ENCODE measurements at places on chromosomes 3 and 15.

GRCh38 chr3:23829242-23829934 lies 23.6 kb downstream of the UBE2E1 start:
- DNase-seq, result no peak

- no peak for DNase-seq
Measured at GRCh38 chr3:65500398-65501306, 538.1 kb downstream of the MAGI1 start.

GRCh38 chr3:12829886-12830784 lies 11.2 kb downstream of the RPL32 start:
- no peak for DNase-seq

GRCh38 chr3:108757404-108757982 lies at the start of gene RETNLB:
RETNLB (minus strand) TSS chr3:108757410; CDS start chr3:108757185, 225 bp downstream.
- DNase-seq, result no peak

DNA sequence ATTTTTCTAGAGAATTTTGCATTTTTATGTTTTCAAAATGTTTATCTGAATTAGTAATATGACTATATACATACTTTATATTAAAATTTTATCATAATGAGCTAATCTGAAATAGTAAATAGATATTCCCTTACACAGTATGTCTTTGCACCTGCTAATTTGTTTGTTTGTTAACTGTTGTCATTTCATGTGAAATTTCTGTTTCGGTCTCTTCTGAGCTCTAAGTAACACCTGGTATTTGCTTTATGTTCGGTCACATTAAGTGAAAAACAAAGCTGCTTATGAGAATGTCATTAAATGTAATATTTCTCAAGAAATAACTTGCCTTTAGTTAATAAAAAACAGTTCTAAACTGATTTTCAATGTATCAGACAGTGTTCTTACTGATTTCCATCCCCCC lies 61.1 kb downstream of the FNDC3B start:
- DNase-seq, result no peak

DNA sequence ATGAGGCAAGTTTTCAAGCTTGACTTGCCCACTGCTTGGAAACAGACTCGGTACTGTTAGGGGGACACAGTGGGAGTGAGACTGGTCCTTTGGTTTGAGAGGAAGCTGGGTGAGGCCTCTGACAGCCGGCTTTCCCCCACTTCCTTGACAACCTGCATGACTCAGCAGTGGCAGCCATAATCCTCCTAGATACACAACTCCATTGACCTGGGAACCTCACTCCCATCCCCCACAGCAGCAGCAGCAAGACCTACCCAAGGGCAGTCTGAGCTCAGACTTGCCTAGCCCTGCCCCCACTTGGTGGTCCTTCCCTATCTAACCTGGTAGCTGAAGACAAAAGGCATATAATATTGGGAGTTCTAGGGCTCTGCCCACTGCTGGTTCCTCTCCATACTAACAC lies 1043.5 kb upstream of the ALCAM start:
- DNase-seq, result no peak

GRCh38 chr3:194271460-194272035 lies 79.6 kb downstream of the CPN2 start:
- no peak for DNase-seq

GRCh38 chr15:47768735-47769134 lies 51.4 kb downstream of the SEMA6D start:
- DNase-seq, result no peak

- DNase-seq, result no peak
Measured at GRCh38 chr3:197512691-197513571, 42.8 kb downstream of the BDH1 start.

GRCh38 chr3:64760258-64760657 lies 72.5 kb upstream of the ADAMTS9 start:
- no peak for DNase-seq

GRCh38 chr15:59039225-59039624 lies 51.8 kb downstream of the RNF111 start:
- DNase-seq, result no peak

Measured in activated T-cell treated with anti-CD3 and anti-CD28 coated beads for 1 hour (primary cell).